ENCODE measurements at places on chromosomes 2 and 18. TPM values are rescaled to one million over a fixed set of nuclear protein-coding genes. Genes with fewer than 3 reads are reported as not detected.

GRCh38 chr2:196983934-196984333 lies 57.4 kb upstream of the PGAP1 start:
- no peak for DNase-seq

The RMDN2 gene
- 24.0 TPM for total RNA-seq

DNA sequence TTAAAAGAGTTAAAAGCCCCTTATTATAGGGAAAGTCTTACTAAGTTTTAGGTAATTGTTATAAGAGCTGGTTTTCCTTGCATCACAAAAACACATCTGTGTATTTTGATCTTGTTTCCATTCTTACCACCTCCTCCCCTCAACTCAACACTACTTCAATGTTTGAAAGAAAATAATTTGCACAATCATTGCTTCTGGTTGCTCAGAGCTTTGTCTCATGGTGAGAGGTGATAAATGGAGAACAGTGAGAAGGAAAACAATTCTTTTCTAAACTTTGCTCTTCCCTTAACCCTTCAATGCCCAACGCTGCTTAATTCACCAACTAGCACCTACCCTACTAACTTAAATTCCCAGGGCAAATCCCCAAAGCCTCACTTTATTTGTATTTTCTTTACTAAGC lies 268.1 kb upstream of the LINC00305 start:
- no peak for DNase-seq

- DNase-seq, result no peak
These were observed 90.6 kb downstream of the TTC32 start for GRCh38 chr2:19811186-19811585.

GRCh38 chr18:31490833-31491232 lies 7.1 kb upstream of the DSG2 start:
- no peak for DNase-seq

DNA sequence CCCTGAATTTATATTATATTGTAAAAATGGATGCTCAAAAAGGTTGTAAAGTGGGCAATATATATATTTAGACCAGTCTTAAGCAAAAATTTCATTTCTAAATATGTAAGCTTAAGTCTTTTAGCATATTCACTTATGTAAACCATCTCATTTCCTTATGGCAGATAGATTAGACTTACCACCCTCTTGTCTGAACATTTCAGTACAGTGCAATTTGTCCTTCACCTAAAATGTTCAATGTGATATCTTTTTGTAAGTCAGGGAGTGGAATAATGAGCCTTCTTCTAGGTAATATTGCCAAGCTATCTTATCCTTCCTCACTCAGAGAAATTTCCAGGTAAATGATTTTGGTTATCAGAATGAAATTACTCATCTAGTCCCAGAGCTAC lies 92.3 kb downstream of the KLF7 start:
- DNase-seq, result no peak

GRCh38 chr2:218262237-218262600 lies 1.4 kb downstream of the GPBAR1 start:
- no peak for DNase-seq

The CFAP210 gene
- total RNA-seq, result 0.40 TPM

The CASP8 gene
- 12.1 TPM for total RNA-seq

GRCh38 chr18:36770315-36770946 lies 58.4 kb downstream of the TPGS2 start:
- no peak for DNase-seq

The ZNF638 gene
- total RNA-seq, result 211 TPM

- DNase-seq, result no peak
These were observed 152.9 kb downstream of the SPP2 start for GRCh38 chr2:234203135-234203984.

The IMP4 gene
- total RNA-seq, result 43.0 TPM

- DNase-seq, result no peak
These were observed 35.6 kb upstream of the NRP2 start for GRCh38 chr2:205646680-205647079.

The AMER3 gene
- total RNA-seq, result not detected

Measured in sciatic nerve (tissue), 2 donors.